ENCODE measurements at places on chromosomes 6 and 20.

DNA sequence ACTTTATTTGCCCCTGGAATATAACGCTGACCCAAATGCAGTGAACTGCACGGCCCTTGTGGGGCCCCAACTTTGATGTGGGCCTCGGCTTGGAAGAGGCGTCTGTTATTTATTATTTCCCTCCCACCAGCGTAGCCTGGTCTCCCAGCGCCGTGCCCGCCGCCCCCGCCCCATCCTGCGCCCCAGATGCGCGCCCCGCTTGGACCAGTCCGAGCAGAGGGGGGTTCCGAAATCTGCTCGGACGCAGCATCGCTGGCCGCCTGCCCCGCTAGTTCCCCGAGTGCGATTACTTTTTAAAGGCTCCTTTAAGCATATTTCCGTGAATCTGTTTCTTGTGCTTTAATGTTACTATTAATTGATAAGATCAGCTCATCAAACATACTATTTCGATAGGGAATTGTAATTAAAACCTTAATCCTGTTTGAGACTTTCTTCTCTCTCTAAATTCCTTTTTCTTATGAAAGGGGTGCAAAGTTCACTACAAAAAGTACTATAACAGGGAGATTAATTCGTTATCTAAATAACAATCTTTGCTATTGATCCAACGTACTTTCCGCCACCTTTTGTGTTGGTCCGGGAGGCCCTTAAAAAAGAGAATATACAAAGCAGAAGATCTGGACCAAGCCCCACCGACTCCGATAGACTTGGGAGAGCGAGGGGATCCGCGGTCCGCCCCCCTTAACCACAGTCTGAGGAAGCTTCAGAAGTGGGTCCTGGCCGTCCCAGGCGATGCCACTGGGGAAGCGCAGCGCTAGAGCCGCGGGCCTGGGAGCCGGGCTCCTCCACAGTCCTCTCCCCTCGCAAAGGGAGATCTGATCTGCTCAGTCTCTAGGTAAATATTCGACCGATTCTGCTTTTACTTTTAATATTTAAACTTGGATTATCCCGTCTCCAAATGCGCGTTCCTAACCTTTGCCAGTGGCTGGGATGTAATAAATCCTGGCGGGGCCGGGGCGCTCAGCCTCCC lies 10.2 kb downstream of the POU3F2 start:
- no peak for DNase-seq

GRCh38 chr6:122712448-122713137 lies 66.9 kb upstream of the FABP7 start:
- no peak for DNase-seq

DNA sequence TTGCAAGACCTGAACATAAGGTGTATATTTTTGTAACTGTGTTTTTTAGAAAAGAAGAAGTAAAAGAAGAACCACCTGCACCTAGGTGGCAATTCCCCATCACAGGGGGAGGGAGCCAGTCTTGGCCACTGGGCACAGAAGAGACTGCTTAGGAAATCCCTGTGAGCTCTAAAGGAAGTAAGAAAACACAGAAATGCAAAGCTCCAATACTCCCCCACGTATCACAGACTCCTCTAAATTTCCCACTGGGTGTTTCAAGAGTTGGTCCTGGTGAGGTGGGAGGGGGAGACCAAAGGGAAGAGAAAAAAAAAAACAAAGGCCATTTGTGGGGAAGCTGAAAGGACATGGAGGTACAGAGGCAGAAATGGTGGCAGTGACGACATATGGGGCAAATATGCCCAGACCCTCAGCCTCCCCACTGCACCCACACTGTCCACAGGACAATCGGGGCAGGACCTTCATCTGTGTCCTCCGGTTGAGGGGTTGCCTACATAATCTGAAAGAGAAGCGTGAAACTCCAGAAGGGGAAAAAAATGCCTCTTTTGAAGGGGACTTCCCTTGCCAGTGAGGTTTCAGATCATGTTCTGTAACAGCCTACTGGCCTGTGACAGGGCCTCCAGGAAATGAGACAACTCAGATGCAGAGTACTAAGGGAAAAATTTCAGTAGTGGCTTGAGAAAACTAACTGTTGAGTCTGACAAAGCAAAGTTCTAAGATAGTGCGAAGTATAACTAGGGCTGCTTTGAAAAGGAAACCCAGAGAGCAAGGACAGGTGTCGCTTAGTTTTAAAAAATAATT lies 226.2 kb upstream of the MARCKS start:
- DNase-seq = peak; percentile 52

GRCh38 chr6:143023695-143024094 lies 37.0 kb upstream of the AIG1 start:
- DNase-seq = no peak

GRCh38 chr6:28240471-28240870 lies 11.6 kb downstream of the ZKSCAN4 start:
- DNase-seq = no peak

- no peak for DNase-seq
Measured at GRCh38 chr6:106446983-106447382, 86.5 kb downstream of the CRYBG1 start.

DNA sequence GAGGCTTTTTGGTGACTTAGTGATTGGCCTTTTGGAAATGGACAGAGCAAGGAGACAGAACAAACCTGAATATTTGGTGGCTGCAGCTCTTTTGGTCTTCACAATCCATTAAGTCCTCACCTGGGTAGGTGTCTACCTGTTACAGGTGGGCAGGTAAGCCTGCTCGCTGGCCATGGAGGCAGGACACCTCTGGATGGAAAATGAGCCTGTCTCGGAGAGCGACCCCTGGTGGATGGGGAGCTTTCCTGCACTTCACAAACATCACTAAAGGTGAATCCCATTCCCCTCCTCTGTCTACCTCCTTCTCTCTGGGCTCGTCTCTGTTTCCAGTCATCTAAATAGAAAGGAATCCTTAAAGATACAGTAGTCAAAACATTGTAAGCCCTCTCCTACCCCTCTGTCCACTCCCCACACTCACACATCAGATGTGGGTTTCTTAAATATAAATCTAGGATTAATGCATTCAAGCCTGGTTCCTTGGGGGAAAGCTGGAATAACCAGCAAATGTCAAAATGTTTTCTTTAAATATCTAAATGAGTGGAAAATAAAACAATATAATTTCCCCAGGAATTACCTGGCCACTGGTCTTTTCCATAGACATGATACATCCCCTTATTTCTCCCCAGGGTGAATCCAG lies 304.9 kb downstream of the CDH26 start:
- DNase-seq = peak; percentile 54

GRCh38 chr6:20661721-20662120 lies 127.5 kb downstream of the CDKAL1 start:
- DNase-seq = no peak

DNA sequence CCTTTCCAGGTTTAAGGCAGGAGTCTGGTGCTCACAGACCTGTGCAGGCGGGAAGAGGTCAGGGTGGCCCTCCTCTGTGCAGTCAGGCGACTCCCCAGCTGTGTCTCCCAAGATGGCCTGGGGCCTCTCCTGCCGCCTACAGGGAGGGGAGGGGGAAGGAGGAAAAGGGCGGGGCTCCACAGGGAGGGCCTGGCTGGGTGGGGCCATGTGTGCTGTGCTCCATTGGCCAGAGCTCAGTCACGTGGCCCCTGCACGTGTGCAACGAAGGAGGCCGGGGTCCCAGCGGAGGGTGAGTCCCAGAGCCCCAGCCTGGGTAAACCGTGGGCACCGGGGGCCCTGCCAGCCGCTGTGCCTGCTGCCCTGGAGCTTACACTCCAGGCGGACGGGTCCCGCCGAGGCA lies 211.6 kb downstream of the ZDHHC14 start:
- no peak for DNase-seq

- DNase-seq = no peak
Measured at GRCh38 chr6:1479095-1479494, 89.7 kb downstream of the FOXF2 start.

DNA sequence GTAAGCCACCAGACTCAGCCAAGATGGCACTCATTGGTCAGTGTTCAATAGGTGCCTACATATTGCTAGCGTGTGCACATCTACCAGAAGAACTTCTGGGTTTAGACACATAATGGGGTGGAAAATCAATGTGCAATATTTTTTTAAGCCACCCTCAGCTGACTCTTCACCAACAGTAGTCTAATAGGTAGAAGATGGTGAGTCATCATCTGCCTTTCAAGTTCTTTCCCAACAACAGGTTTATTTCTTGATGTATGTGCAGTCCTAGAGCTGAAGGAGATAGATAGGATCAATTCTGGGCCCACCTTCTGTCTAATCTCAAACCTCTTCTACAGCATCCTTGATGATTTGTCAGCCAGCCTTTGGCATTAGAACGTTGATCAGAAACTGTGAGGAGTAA lies 41.3 kb downstream of the IRAK1BP1 start:
- DNase-seq = no peak

DNA sequence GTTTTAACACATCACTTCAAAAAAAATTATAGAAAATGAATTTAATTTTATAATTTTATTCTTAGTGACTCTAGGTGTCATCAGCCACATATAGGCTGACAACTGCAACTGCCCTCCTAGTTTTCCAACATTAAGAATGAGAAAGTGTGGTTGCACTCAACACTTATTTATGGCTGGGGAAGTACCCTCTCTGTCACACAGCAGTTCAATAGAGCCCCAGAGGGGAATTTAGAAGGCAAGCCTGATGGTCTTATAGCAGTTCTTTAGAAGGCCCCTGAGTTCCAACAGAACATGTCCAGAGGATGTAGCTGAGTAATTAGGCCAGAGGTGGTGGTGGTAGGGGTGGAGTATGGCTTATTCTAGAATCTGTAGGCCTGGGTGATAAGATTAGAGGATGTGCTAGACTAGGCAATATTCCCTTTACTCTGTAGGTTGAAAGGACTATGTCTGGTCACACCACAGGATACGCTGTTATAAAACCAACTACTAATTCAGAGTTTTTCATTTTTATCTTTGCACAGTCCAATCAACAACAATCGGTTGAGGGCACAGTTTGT lies 226.5 kb upstream of the CITED2 start:
- peak; percentile 60 for DNase-seq

DNA sequence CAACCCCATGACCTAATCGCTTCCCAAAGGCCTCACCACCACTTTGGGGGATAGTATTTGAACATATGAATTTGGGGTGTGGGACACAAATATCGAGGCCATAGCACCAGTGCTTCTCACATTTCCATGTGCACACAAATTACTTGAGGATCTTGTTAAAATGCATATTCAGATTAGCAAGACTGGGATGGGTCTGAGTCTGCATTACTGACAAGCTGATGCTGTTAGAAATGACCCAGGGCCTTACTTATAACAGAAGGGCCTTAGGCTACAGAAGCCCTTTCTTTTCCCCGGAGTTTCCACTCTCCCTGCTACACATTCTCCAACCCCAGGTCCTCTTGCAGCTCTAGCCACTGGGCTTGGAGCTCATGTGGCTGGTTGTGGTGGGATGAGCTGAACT lies 141.5 kb upstream of the LRFN2 start:
- DNase-seq = no peak

DNA sequence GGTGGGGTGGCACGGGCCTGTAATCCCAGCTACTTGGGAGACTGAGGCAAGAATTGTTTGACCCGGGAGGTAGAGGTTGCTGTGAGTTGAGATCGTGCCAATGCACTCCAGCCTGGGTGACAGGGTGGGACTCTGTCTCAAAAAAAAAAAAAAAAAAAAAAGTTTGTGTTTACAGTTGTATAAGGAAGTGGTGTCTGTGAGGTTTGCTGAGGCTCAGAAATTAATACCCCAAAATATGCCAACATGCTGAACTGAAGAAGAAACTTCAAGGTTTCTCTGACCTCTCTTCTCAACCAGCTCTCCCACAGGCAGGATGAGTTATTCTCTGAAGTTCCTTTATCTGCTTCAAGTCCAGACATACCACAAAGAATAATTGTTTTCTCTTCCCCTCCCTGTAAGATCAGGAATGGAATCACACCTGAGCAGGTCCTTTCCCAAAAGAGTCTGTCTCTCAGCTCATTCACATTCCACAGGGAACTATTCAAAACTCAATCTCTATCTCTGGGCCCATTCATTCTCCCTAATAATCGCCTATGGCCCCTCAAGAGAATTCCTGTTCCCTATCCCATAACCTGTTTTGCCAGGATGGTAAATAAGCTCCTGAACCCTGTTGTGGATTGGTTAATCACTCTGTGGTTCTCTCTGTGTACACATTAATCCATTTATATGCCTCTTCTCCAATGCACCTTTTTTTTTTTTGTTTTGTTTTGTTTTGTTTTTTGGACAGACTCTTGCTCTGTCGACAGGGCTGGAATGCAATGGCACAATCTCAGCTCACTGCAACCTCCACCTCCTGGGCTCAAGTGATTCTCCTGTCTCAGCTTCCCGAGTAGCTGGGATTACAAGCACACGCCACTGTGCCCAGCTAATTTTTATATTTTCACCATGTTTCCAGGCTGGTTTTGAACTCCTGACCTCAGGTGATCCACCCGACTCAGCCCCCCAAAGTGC lies 17.4 kb upstream of the KIFC1 start:
- no peak for DNase-seq

- DNase-seq = no peak
Measured at GRCh38 chr6:115617031-115617430, 443.7 kb downstream of the FRK start.

GRCh38 chr6:163241683-163242082 lies 172.8 kb upstream of the QKI start:
- DNase-seq = no peak

- DNase-seq = no peak
Measured at GRCh38 chr6:105533301-105533700, 130.4 kb upstream of the PREP start.

Data from GM20000 (cell line).